ENCODE measurements at places on chromosomes 13 and 19.

GRCh38 chr13:84934911-84935310 is 864.3 kb downstream of the SLITRK6 start:
- DNase-seq: no peak

- no peak for DNase-seq
Observed at GRCh38 chr19:44960906-44961728, 5.9 kb downstream of the CLPTM1 start.

DNA sequence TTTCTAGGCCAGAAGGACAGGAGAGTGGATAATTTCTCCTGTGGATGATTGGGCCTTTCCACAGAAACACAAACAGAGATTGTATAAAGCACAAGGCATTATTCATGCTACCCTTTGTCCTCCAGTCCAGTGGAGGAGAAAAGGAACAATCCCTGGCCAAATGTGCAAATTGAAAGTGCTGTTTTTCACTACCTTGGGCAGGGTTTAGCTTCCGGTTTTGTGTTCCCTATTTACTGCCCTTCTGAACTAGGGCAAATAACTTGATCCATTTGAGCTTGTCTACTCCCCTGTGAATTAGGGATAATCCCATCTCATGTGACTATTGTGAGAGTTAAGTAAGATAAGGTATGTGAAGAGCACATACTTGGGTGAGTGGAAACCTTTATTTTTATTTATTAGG is 13.3 kb downstream of the PDX1 start:
- DNase-seq: no peak

- DNase-seq: no peak
Observed at GRCh38 chr13:109687559-109688448, 98.6 kb downstream of the IRS2 start.

DNA sequence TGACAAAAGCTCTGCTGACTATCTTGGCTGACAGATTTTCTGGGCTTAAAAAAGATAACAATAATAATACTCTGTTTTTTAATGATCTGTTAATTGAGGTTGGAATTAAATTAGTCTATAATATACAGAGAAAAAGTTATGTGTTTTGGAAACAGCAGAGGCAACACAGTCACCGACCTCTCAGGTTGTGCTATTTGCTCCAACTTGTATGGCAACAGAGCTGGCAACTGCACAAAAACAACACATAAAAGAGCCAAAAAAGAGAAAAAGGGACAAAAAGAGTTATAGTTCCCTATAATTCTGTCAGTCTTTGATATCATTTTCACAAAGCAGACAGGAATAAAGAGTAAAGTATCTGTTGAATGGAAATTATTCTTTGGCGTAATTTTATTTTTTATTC is 102.3 kb upstream of the POSTN start:
- DNase-seq: no peak

- DNase-seq: no peak
Observed at GRCh38 chr13:49082653-49083536, 107.2 kb downstream of the FNDC3A start.

DNA sequence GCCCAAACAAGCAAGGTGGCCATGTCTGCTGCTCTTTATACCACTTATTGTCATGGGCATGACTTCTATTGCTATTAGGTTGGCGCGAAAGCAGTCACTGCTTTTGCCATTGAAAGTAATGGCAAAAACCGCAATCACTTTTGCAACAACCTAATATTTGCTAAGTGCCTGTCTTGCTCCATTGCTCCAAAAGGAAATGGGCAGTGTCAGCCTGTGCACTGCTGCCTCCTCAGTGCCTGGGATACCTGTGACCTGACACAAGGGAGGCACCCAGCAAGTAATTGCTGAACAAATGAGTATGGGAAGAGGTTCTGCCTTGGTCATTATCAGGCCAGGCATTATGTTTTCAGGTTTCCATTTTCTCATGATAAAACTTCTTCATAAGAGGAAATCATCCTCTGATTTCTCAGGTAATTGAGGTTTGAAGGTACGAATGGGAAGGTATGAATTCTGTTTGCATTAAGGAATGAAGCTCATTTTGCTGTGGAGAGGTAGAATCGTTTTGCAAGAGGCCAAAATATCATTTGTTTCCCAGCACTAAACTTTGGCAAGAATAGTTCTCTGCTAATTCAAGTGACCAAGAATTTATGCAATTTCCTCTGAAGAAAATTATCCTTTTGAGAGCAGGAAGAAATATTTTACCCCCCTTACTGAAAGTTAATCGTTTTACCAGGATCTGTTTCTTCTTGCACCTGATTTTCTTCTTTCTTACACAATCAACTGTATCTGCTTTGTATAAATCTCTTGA is 128.4 kb upstream of the SPRY2 start:
- no peak for DNase-seq

- DNase-seq: no peak
Observed at GRCh38 chr19:35715355-35715809, 2.4 kb upstream of the KMT2B start.

GRCh38 chr19:38287604-38288003 is 16.4 kb upstream of the C19orf33 start:
- no peak for DNase-seq

GRCh38 chr19:41076286-41076685 is 12.0 kb upstream of the CYP2A13 start:
- no peak for DNase-seq

DNA sequence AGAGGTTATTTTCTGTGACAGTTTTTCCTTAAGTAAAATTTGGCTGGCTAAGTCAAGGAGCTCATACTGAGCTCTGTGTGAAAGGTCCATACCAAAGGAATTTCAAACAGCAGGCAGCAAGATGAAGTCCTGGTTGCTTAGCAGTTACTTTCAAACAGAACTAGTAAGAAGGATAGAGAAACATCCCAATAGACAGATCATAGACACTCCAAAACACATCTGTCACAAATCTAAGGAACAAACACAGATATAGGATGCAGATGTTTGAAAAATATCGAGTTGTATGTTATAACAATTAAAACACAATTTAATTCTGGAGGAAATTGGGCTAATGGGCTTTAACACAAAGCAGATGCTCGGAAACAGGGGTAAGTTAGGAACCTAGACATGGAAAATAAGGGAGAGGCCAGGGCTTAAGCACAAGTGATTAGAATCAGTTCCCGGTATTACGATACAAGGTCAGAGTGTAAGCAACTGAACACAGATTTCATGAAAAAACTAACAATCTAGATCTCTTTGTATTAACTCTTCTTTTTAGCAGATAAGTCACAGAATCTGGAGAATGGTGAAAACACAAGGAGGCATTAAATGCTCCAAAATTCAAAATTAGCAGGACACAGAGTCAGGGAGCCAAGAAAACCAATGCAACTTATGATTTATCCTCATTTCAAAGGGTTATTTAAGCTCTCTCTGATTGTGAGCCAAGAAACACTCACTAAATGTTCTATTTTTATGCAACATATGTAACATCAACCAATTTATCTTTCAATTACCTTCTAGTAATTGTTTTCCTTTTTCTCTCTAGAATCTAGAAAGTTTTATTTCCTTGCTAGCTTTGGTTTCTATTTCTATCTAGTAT is 1992.9 kb upstream of the PCDH20 start:
- no peak for DNase-seq

- no peak for DNase-seq
Observed at GRCh38 chr13:59495936-59496512, 667.7 kb downstream of the DIAPH3 start.

DNA sequence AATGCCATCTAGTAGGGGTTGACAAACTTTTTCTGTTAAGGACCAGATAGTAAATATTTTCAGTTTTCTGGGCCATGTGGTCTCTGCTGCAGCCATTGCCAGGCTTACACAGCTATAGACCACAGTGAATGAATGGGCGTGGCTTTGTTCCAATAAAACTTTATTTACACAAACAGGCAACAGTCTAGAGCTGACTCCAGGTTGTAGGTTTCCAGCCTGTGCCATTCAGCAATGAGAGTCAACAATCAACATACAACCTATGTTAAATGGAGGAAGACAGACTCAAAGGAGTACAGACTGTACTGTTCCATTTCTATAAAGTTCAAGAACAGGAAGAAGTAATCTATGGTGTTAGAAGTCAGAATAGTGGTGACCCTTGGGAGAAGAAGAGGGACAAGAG is 15.2 kb upstream of the IZUMO2 start:
- no peak for DNase-seq

DNA sequence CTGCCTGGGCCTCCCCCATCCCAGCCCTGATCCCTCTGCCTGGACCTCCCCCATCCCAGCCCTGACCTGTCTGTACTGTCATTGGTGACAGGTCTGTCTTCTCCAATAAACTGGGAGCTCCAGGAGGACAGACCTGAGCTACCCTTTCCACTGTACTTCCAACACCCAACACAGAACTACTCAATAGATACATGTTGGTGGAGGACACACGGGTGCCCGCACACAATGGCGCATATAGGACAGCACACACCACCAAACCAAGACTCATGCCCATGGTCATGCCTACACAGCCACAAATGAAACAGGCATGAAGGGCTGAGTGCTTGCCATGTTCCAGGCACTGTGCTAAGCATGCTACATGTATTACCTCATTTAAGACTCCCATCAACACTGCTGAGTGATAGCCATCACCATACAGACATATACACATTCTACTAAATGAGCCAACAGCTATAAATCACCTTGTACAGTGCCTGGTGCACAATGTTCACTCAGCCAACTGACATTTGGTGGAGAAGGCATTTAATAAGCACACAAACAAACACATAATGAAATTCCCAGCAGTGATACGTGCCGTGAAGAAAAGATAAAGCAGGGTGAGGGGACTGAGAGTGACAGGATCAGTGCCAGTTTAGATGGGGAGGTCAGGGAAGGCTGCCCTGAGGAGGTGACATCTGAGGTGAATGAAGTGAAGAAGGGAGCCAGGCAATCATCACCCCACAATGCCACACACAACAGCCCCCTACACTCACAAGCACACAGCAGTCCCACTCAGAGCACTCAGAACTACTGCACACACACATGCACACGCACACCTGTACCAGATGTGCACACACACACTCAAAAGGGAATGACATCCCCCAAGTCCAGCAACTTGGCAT is 857 bp downstream of the POU2F2 start:
- no peak for DNase-seq

GRCh38 chr13:97120346-97120745 is 101.8 kb upstream of the MBNL2 start:
- DNase-seq: no peak

GRCh38 chr13:53447863-53448262 is 419.2 kb downstream of the OLFM4 start:
- DNase-seq: no peak

- no peak for DNase-seq
Observed at GRCh38 chr13:50691176-50691680, 152.3 kb downstream of the DLEU7 start.

DNA sequence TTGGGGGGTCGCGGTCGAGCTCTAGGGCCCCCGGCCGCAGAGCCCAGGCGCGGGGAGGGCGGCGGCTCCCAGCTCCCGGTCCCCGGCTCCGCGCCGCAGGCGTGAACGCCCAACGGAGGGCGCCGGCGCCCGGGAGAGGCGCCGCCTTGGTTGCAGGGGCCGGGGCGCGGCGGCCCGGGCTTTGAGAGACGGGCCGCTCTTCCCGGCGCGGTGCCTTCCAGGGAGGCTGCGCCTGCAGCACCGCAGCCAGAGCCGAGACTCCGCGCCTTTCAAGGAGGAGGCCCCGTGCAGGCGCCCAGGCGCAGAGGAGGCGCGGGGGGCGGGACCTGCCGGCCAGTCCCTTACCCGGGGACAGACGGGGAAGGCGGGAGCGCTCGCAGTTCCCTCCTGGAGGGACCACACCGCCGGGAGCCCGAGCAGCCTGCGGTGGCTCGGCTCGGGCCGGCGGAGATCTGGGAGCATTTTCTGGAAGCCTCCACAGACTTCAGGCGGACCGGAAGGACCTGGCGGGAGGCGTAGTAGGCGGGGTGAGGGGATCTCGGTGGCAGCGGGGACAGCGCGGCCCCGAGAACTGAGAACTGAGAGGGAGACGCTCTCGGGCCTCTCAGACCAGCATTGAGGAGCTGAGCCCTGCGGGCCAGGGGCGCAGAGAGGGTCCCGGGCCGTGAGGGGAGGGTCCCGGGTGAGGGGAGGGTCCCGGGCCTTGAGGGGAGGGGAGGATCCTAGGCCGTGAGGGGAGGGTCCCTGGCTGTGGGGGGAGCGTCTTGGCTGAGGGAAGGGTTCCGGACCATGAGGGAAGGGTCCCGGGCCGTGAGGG is 25.5 kb upstream of the MCF2L start:
- DNase-seq: peak; percentile 12

GRCh38 chr13:19713186-19713965 is 69.4 kb downstream of the PSPC1 start:
- no peak for DNase-seq

DNA sequence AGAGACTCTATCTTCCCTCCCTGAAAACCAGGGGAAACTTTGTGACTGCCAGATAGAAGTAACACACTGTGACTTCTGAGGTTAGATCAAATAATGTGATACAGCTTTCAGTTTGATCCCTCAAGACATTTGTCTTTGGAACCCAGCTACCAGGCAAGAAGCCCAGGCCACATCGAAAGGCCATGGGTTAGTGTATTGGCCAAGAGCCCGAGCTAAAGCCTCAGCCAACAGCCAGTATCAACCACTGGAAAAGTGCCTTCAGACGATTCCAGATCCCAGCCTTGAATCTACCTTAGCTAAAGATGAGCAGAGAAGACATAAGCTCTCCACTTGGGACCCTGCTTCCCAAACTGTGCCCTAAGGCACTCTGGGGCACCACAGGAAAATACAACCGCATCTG is 10.9 kb upstream of the TPTE2 start:
- DNase-seq: no peak

GRCh38 chr13:67754012-67754411 is 523.9 kb upstream of the PCDH9 start:
- DNase-seq: no peak

GRCh38 chr13:114019367-114019766 is 45.5 kb upstream of the C13orf46 start:
- peak; percentile 33 for DNase-seq

DNA sequence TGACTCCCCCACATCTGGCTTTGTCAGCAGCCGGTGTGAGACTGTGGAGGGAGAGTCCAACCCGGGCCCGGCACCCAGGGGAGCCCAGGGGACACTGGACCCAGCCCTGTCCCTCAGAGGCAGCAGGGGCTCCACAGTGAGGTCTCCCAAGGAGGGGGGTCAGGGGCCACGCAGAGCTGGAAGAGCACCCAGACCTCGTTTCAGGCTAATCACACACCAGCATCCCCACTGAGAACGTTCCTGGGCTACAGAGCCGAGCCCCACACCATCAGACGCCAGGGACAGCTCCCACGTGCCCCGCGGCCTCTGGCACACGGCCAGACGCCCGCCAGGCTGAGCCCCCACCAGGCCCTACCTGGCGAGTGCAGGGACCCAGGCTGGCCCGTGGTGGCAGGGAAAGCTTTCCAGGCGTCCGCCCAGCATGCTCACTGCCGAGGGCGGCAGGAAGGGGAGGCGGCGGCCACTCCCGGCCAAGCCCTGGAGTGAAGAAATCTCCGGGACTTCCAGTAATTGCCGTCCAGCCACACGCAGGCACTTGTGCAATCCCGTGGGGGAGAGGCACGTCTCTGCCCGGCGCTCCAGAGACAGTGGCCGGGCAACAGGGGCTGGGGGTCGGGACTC is 19.2 kb downstream of the SBNO2 start:
- DNase-seq: no peak

DNA sequence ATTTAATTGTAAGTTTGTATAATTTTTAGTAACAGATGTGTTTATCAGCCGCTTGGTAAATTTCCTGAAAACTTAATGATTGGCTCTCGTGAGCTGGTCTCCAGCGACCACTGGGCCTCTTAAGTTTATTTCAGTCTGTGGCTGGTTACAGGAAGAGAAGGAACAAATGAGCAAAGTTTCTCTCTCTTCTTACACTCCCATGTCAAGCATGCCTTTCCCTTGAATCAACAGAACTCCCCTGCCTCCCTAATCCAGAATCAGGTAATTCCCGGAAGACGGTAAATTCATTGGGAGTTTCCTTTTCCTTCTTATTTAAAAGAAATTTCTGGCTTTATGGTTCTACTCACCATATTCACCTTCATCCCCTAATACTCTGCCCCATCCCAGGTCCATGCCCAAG is 52.5 kb upstream of the POMP start:
- DNase-seq: no peak
